ENCODE measurements at places on chromosomes 1 and 21.

GRCh38 chr1:103129255-103129654 is 20.9 kb upstream of the COL11A1 start:
- DNase-seq = no peak

DNA sequence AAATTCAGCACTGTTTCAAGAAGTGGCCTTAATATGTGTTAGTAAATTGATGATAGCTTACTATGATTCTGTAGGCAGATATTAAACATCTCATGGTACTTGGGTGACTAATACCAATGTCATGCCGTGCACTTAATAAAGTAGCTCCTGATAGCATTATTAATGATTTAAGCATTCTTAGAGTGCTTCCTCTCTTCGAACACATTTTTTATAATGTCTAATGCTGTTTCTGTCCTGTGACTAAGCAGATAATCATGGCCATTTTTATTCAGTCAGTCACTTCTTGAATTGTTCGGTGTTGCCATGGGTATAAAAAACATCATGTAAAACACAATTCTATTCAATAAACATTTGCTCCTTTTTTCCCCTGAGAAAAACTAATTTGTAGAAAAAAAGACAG is 804.6 kb upstream of the ADGRL4 start:
- DNase-seq = no peak

GRCh38 chr1:20893931-20894330 is 106.8 kb upstream of the HP1BP3 start:
- no peak for DNase-seq

DNA sequence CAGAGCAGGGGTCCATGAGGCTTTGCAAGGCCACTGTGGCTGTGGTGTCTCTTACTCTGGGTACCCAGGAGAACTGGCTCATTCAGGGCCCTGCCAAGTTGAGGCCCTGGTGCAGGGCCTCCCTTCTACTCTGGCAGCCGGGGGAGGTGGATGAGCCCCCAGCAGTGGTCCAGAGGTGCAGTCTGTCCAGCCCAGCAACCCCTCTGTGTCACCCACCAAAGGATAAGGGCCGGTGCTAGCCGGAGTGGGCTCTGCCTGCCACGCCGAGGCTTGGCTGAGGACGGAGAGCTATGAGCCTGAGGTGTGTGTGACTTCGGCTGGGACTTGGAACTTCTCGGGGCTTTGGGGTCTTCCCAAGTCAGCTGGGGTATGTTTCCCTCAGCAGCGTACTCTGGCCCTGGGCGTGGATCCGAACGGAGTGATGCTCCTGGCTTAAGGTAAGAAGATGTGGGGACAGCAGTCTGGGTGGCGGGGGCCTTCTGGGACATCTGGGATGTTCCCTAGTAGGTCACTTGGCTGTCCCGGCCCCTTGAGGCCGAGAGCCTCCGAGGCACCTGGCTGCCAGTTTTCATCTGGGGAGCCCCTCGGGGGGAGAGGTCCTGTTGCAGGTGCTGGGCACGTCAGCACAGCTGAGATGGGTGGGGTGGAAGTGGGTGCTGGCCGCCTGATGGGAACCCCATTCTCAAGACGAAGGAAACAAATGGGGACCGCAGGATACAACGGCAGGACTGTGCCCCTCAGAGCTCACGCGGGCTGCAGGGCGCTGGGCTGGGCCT is 25.9 kb downstream of the RUNX3 start:
- no peak for DNase-seq

DNA sequence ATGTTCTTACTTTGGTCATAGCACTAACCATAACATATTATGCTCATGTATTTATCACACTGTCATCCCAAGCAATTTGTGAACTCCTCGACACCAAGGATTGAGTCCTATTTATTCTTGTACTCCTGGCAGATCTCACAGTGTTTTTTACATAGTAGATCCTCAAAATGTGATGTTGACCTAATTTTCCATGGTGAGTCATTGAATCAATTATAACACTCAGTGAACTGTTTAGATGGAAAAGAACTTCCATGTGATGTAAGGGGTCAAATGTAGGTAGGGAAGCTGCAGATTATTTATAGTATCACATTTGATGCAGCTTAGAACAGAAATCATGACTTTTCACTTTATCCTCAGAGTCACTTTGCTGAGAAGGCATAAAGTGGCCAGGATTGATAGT is 281.9 kb upstream of the ADAMTS5 start:
- DNase-seq = no peak

GRCh38 chr1:175842550-175842949 is 99.2 kb upstream of the TNR start:
- DNase-seq = no peak

- DNase-seq = no peak
Measured at GRCh38 chr21:38921511-38922251, 116.0 kb downstream of the ETS2 start.

GRCh38 chr1:223473601-223474344 is 80.6 kb downstream of the CCDC185 start:
- DNase-seq = no peak

DNA sequence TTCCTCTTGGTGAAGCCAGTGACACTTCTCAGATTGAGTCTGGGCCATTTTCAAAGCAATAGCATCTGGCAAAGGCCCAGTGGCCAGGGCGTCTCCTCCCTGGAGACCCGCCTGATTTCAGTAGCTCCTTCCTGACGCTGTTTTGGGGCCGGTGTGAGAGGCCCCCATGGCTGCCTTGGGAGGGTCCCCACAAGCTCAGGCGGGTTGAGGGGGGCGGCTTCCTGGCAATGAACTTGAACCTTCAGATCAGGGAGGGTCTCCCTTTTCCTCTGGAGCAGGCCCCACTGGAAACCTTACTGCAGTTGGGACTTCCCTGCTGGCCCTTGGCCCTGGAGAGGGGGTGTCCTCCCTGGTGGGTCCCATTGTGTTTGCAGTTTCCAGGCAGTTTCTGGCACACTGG is 121.2 kb downstream of the CRYAA start:
- no peak for DNase-seq

- no peak for DNase-seq
Measured at GRCh38 chr1:69528376-69528775, 39.3 kb upstream of the LRRC7 start.

DNA sequence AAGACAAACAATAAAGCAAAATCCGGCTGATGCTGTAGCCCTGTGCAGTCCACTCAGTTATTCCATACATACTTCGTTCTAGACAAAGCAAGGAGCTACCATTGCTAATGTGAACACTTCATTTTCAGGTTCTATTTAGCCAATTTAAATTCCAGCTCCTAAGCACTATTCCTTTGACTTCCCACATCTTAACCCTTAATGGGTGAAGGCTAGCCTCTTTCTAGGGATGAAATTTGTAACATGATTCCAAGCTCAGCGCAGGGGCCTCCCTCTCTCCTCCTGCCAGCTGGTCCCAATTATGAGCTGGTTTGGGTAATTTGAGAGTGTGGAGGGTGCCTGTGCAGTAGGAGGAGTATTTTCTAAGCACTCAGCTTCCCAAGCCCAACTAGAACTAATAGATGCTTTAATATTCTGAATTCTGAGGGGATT is 53.9 kb upstream of the PTGFRN start:
- no peak for DNase-seq

- DNase-seq = no peak
Measured at GRCh38 chr1:41274752-41275545, 32.8 kb upstream of the SCMH1 start.

- peak; percentile 90 for DNase-seq
Measured at GRCh38 chr1:247332215-247332622, 552 bp upstream of the ZNF496 start.

DNA sequence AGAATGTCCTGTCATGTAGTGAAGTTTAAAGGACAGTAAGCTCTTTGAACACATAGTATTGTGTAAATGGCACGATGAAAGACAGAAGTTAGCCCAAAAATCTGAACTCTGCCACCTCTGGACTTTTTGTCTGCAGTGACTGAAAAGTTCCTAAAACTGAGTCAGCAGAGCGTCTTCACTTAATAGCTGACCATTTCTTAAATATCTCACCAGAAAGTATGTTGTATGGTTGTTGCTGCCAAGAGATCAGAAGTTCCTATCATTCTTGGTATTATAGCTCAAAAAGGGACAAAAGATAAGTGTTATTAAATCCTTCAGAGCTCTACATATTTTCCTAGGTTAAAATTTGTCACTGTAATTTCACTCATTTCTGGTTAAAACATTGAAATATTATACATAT is 1003.0 kb downstream of the TTLL7 start:
- DNase-seq = no peak

- no peak for DNase-seq
Measured at GRCh38 chr1:183033205-183033604, 10.0 kb downstream of the LAMC1 start.

GRCh38 chr1:100643471-100644196 is 75.9 kb upstream of the VCAM1 start:
- DNase-seq = no peak

DNA sequence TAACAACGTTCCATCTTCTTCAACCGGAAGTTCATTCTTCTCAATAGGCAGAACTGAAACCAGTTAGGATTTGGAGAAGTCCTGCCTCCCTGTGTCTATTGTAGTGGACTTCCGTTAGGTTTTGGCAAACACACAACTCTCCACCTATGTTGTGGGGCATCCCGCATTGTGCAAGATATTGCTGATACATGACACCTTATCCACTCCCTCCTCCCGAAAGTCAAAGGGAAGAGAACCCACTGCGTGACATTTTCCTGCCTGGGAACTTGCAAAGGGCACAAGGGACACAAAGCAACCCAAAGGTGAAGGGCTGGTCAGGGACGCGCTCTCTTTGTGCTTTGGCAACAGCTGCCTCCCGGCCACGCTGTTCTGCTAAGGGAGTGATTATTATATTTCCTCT is 164.8 kb downstream of the TPR start:
- DNase-seq = no peak

GRCh38 chr1:204592246-204592948 is 76.2 kb downstream of the MDM4 start:
- DNase-seq = no peak

GRCh38 chr1:165703648-165704047 is 5.3 kb upstream of the ALDH9A1 start:
- no peak for DNase-seq

DNA sequence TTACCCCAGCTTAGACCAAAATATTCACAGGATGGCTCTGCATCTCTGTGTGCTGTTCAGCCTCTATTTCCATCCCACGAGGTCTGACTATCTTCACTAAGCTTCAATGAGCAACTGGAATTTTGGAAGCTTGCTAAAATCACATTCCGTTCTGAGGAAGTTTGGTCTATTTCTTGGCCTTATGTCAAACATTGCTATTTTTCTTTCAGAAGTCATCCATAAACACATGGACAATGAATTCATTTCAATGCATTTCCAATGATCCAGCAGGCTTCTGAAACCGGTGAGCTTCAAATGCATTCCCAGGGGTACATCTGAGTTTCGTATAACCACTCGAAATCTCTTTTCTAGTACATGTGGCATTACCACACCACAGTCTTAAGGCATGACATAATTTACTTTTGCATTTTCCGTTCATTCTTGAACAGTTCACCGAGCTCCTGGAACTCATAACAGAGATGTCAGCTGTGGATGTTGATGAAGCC is 294.1 kb upstream of the KAZN start:
- no peak for DNase-seq

DNA sequence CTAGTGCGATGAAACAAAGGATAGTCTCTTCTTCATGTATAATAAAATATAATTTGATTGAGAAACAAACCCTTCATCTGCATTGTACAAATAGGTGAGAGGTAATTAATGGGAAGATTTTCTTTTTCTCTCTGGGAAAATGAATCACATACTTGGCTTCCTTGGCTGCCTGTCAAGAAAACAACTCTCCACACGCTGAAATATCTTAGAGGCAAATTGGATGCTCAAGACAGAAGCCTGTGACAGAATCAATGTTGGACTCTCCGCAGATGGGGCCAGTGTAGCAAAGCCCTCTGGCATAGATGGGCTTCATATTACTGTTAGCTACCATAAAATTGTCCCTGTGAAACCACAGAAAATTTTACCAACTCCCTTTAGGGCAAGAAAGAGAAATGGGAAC is 186.6 kb downstream of the GRIK1 start:
- no peak for DNase-seq

GRCh38 chr1:97489834-97490233 is 431.0 kb downstream of the DPYD start:
- DNase-seq = no peak

- DNase-seq = no peak
Measured at GRCh38 chr1:234963180-234963903, 165.3 kb downstream of the TOMM20 start.

DNA sequence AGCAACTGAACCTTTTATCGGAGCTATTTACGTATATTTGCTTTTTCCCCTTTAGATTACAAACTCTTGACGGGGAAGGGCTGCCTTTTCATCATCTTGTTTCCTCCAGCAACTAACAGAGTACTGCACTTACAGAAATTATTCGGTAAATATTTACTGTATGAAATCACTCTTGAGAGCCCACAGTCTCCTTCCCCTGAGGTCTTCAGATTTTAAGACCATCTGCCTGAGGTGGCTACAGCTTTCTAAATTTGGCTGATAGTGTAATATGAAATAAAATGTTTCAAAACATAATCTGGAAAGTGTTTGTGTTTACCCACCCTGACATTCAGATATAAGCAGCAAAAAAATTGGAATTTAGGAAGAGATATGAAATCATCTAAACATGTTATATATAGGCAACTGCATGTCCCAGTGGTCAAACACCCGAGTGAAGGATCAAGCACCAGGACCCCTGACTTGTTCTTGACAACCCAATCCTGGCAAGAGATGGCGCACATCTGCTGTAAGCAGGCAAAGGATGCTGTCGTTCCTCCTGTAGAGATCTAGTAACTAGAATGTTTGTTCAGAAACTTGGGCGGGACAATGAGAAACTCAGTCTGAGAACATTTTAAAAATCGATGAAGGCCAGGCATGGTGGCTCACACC is 60.9 kb downstream of the SIPA1L2 start:
- no peak for DNase-seq

GRCh38 chr1:243942196-243943150 is 92.4 kb upstream of the AKT3 start:
- peak; percentile 64 for DNase-seq

GRCh38 chr1:41851589-41851988 is 67.1 kb downstream of the HIVEP3 start:
- DNase-seq = no peak

- no peak for DNase-seq
Measured at GRCh38 chr1:226545836-226546596, 2.5 kb upstream of the STUM start.

- DNase-seq = no peak
Measured at GRCh38 chr1:162899422-162900146, 38.6 kb upstream of the CCDC190 start.

- DNase-seq = no peak
Measured at GRCh38 chr1:53274541-53275185, 36.3 kb upstream of the MAGOH start.

- no peak for DNase-seq
Measured at GRCh38 chr21:38813547-38813946, 7.8 kb downstream of the ETS2 start.

DNA sequence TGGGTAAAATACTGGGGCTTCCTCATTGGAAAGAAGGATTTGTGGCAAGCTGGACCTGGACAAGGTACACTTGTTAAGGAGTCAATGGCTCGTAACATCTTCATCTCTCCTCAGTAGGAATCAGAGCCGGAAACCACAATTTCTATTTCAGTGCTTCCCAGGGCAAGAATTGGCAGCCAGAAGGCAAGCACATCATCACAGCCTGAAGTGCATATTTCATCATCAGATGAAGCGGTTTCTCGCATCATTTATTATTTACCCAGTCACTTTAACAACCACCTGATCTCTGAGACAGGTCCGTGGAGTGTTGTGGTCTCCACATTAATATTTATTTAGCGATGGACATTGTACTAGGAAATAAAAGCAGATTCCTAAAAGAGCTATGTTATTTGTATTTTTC is 55.0 kb downstream of the KCNJ15 start:
- no peak for DNase-seq

GRCh38 chr21:44418876-44419230 is 36.5 kb upstream of the LRRC3 start:
- no peak for DNase-seq
